NCI-H748 treated with DMSO at 0.1 percent for 48 hours (cell line): ENCODE measurements at places on chromosomes 16 and 17.

DNA sequence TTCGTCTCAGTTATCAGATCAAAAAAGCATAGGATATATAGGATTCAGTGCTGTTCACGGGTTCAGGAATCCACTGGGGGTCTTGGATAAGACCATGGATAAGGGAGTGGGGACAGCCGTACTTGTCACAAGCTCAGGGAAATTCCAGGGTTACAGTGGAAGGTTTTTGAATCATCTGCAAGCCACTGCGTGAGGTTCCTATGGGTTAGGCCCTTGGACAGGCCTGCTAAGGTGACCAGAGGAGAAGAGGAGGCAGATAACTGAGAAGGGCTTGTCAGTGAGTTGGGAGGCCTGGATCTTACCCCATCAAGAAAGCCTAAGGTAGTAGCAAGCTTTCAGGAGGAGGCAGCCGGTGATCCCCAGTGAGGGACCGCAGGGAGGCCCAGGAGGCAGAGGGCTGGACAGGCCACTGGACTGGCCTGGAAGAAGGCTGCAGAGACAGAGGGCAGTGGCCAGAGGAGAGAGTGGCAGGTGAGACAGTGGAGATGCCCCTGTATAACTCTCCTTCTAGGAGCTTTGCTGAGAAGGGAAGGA is 27.3 kb downstream of the NGFR start:
- DNase-seq = no peak

DNA sequence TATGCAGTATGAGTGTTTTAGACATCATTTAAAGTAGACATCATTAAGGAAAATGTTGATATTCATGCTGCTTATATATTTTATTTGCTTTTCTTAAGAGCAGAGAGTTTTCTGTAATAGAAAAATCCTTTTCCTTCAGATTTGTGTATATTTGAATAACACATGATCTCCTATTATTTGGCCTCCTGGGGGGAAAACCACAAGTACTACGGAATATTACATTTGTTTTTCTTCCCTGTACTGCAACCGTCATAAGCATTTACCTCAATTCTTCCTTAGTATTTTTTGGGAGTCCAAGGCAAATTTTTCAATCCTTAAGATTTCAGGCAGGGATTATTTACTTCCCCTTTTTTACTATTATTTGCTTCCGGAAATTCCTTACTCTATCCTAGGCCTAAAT is 6.0 kb downstream of the RSPRY1 start:
- DNase-seq = no peak

GRCh38 chr17:3689262-3690093 is 6.5 kb downstream of the P2RX5 start:
- no peak for DNase-seq

- no peak for DNase-seq
Measured at GRCh38 chr17:46948544-46948943, 25.6 kb downstream of the GOSR2 start.

DNA sequence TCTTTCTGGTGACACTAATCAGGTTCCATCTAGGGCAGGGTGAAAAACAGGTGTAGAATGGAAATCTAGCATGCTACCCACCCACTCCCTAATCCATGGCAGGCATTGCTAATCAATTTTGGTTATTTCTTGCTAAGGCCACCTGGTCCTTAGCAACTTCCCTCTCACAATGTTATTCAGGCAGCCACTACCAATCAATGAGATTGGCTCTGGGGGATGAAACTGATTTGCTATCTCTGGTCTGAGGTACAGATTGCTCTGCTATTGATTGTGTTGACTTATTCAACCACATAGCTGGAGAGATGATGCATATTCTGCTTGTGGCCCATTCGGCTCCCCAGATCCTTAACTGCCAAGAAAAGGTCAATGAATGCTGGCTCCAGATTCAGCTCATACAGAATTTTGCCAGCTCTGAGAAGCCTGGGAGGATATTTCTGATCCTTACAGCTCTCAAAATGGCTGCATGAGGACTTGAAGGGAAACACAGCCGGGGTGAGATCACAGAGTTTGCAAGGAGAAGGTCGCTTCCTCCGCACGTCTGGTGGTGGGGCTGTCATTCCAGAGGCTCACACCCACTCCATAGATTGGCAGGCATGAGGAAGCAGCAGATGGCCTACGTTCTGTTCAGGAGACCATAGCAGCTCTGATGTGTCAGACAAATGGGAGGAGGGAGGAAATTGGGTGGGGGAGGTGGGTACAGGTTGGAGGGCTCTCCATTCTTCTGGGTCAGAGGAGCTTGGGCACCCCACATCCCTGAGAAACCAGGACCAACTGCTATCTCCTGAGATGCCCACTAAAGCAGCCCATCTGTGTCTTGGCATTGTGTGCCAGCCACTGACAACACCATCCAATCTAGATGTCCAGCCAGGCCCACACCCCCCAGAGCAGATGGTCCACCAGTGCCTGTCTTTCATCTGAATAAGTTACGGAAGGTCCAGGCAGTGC is 22.3 kb downstream of the SEZ6 start:
- DNase-seq = no peak

GRCh38 chr16:24822542-24822941 is 23.2 kb upstream of the SLC5A11 start:
- no peak for DNase-seq

- no peak for DNase-seq
Measured at GRCh38 chr16:52256310-52257078, 290.4 kb downstream of the TOX3 start.

- DNase-seq = no peak
Measured at GRCh38 chr16:72189865-72190371, 18.0 kb upstream of the PMFBP1 start.

GRCh38 chr17:74190807-74191406 is 12.6 kb upstream of the RPL38 start:
- DNase-seq = no peak

DNA sequence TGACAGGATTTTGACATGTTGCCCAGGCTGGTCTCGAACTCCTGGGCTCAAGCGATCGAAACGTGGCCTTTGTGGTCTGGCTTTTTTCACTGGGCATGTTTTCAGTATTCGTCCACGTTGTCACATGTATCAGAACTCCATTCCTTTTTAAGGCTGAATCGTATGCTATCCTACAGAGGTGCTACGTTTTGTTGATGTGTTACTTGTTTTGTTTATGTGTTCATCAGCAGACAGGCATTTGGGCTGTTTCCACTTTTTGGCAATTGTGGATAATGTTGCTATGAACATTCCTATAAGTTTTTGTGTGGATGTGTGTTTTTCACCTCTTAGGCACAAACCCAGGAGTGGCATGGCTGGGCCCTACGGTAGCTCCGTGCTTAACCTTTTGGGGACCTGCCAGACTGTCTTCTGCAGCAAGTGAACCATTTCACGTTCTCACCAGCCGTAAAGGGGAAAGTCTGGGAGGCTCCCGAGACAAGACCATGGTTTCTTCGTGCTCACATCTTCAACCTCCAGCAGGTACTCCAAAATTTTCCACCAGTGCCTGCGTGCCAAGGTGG is 26.9 kb downstream of the ADCY9 start:
- no peak for DNase-seq

DNA sequence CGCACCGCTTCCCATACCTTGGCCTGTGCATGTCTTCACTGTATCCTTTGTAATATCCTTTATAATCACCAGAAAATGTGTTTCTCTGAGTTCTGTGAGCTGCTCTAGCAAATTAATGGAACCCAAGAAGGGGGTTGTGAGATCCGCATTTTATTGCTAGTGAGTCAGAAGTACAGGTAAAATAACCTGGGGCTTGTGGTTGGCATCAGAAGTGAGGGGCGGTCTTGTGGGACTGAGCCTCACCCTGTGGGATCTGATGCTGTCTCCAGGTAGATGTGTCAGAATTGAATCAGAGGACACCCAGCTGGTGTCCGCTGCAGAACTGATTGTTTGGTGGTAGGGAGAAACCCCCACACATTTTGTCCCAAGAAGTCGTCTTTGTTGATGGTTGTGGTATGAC is 382.4 kb downstream of the SNX29 start:
- no peak for DNase-seq

DNA sequence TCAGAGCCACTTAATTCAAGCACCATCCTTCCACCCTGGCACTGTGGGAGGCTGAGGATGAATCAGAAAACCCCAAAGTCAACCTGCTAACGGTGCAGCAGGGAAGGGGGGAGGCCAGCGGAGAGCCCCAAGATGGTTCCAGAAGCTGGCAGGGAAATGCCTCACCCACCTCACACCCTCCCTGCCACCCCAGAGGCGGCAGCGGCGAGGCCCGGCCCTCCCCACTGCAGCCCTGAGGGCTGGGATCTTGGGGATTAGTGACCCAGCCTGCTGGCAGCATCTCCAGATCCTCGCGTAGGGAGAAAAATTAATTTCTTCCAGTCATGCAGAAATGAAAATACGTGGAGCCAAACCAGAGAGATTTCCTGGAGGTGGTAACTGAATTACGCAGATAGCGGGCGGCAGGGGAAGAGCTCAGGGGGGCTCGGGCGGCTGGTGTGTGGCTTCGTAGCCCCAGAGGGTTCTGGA is 38.2 kb downstream of the CBFA2T3 start:
- no peak for DNase-seq

GRCh38 chr17:9598661-9599060 is 22.2 kb downstream of the CFAP52 start:
- no peak for DNase-seq

GRCh38 chr17:34499576-34499975 is 79.8 kb upstream of the TMEM132E start:
- no peak for DNase-seq

GRCh38 chr16:12862941-12863340 is 38.5 kb upstream of the SHISA9 start:
- no peak for DNase-seq

GRCh38 chr17:76370261-76370993 is 14.0 kb upstream of the SPHK1 start:
- no peak for DNase-seq

GRCh38 chr17:59753522-59754467 is 46.3 kb downstream of the VMP1 start:
- DNase-seq = peak; percentile 81

GRCh38 chr17:72946696-72947095 is 145.8 kb downstream of the SLC39A11 start:
- no peak for DNase-seq

- DNase-seq = no peak
Measured at GRCh38 chr17:59121901-59122480, 15.3 kb upstream of the TRIM37 start.

- DNase-seq = no peak
Measured at GRCh38 chr17:15431196-15431595, 36.2 kb downstream of the CDRT4 start.

- no peak for DNase-seq
Measured at GRCh38 chr17:40622509-40622928, 25.1 kb downstream of the SMARCE1 start.

GRCh38 chr16:13439766-13440165 is 480.2 kb upstream of the ERCC4 start:
- DNase-seq = no peak

DNA sequence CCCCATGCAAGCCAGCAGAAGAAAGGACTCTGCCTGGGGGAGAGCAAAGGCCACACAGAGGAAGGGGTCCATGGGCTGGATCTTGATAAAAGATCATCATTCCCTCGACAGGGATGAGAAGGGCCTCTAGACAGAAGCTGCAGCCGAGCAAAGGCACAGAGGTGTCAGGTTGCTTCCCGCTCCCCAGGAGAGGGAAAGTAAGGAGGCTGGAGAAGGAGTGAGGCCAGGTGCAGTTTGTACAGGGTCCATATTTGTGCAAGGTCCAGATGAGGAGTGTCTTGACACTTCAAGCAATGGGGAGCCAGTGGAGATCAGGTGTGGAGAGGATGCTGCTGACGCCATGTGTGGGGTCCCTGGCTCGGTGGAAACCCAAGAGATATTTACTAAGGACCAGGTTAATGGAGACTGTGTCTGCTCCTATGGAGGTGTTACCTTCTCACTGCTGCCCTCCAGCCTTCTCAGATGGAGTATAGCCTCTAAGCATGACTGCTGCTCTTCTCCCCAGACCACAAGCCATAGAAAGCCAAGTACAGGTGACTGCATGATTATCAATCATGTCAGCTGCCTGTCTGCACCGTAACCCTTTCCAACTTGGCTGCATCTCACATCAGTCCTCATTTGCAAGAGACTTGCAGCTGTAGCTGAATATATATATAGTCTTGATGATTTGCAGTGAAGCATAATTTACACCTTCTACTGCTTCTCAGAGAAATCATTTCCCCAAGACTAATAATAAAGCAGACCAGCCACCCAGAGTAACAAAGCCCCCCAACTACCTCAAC is 21.1 kb downstream of the GAS7 start:
- no peak for DNase-seq

- DNase-seq = no peak
Measured at GRCh38 chr17:61467416-61468262, 15.4 kb downstream of the TBX4 start.

DNA sequence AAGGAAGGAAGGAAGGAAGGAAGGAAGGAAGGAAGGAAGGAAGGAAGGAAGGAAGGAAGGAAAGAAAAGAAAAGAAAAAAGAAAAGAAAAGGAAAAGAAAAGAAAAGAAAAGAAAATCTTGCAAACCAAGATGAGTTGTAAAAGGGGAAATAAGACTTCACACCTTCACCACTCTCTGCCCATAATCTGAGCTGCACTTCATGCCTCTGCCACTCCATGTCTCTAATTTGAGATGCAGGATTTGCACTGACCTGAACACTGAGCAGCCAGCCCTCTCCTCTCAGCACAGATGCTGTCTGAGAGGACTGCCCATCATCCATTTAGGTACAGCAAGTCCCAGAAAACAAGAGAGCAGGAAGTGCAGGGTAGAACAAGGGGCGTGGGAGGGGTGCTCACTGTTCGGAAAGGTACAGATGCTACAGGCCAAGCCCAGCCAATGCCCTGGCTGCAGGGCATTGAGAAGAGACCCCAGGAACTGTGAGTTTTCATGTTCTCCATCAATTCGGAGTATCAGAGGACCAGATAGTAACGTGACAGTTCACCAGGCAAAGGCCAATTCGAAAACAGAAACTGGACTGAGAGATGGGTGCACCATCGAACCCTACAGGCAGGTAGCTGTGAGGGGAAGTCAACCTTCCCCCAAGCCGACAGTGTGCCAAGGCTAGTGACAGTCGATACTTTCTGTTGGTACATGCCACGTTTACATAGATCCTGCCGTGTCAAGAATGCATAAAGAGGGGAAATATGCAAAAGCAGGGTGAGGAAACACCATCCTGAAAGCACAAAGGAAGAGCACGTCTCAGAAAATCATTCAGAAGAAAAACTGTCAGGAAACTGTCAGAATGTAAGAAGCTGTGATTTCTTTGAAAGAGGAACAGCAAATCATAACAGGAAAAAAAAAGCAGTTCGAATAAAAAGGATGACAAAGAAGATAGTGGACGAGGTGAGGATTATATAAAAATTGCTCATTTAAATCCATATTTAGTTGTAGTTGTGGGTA is 142.0 kb upstream of the RCVRN start:
- DNase-seq = no peak
